ENCODE measurements at places on chromosomes 12 and 14. TPM values are rescaled to one million over a fixed set of nuclear protein-coding genes. Genes with fewer than 3 reads are reported as not detected.
A peak's percentile ranks its signal among the peaks of the same experiment; 100 is the strongest.

The C12orf54 gene
- total RNA-seq: not detected

The ITGB7 gene
- total RNA-seq: 0.98 TPM

The EPYC gene
- not detected for total RNA-seq

The SPIC gene
- not detected for total RNA-seq

The PLEKHH1 gene
- 6.7 TPM for total RNA-seq

The CMKLR1 gene
- 0.03 TPM for total RNA-seq

The CORO1C gene
- total RNA-seq: 165 TPM

The KRT85 gene
- total RNA-seq: not detected

The CCDC60 gene
- not detected for total RNA-seq

DNA sequence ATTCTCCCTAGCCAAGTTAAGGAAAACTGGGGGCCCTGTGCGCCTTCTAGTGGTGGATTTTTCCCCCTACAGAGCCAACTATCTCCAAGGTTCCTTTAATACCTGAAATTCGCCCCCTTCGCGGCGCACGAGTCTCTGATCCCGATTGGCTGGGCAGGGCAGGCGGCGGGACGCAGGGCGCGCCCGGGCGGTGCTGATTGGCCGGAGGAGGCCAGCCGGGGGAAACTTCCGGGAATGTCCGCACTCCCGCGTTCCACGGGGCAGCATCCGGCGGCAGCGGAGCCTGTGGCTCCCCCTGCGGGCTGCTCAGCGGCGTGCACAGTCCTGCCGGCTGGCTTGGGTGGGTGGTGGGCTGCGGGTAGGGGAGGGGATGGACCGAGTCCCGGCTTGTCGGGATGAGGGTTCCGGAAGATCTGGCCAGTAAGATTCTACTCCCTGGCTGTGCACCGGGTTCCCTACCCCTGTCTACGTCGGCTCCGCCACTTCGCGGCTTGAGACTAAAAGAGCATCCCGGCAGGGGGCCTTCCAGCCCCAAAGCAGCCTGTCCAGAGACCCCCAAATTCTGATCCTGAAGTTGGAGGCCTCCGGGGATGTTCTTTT, at the start of gene NABP2:
Gene NABP2 (plus strand): TSS at position 241 of the 600 bp plus-strand sequence. CDS start 515 bp downstream, outside the sequence.
- DNase-seq: peak; percentile 96
- H3K27me3 ChIP-seq: no peaks in the 10 kb centered on the region
- peak within 1 kb of the TSS; percentile 94 for H3K27ac ChIP-seq
- peak within 1 kb of the TSS; percentile 71 for H3K4me3 ChIP-seq
- peaks cover 16% of the 10 kb centered on the region for H3K4me1 ChIP-seq
- H3K36me3 ChIP-seq: no peaks in the 10 kb centered on the region

GRCh38 chr12:25249931-25250738, 594 bp downstream of the KRAS start:
- peaks cover 2% of the 10 kb centered on the region for H3K36me3 ChIP-seq
- DNase-seq: no peak
- H3K4me1 ChIP-seq: peaks cover 9% of the 10 kb centered on the region
- H3K4me3 ChIP-seq: peak overlapping the region; percentile 65

DNA sequence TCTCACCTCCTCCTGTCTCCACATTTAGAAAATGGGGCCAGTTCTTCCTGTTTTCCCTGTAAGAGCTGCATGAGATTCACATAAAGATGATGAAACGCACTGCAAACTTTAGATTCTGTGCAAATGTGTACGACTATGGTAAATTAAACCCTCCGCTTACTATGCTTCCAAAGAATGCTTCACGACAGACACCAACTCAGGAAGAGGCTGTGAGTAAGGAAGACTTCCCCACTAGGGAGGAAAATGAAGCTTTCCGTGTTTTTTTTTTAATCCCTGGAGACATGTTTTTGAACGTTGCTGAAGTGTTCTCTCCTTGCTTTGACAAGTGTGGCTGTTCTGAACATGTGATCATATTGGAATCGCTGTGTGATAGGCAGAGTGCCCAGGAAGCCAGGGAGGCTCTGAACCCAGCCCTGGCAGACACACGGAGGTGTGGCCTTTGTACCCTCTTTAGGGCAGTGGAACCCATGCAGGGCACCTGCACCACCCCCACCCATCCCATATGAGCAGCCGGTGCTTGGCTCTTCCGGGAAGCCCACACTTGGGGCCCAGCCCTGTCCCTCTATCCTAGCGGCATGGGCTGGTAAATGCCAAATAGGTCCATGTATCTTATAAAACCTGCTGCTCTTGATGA, 7.5 kb upstream of the SYNE3 start:
- no peak for DNase-seq
- H3K27me3 ChIP-seq: no peaks in the 10 kb centered on the region
- H3K36me3 ChIP-seq: no peaks in the 10 kb centered on the region
- no peak overlapping the region for H3K4me3 ChIP-seq
- peaks cover 19% of the 10 kb centered on the region for H3K4me1 ChIP-seq

- H3K4me1 ChIP-seq: no peaks in the 10 kb centered on the region
- no peak for DNase-seq
- H3K27ac ChIP-seq: no peak overlapping the region
- no peak overlapping the region for H3K4me3 ChIP-seq
These were observed 32.8 kb upstream of the CMKLR1 start for GRCh38 chr12:108371801-108372344.

- H3K4me1 ChIP-seq: no peaks in the 10 kb centered on the region
- H3K27me3 ChIP-seq: peaks cover 3% of the 10 kb centered on the region
- DNase-seq: no peak
These were observed 14.4 kb downstream of the ASCL4 start for GRCh38 chr12:107788690-107789458.

- no peaks in the 10 kb centered on the region for H3K4me1 ChIP-seq
- no peak overlapping the region for H3K27ac ChIP-seq
- H3K27me3 ChIP-seq: no peaks in the 10 kb centered on the region
- H3K36me3 ChIP-seq: peaks cover 4% of the 10 kb centered on the region
- DNase-seq: no peak
These were observed 28.0 kb downstream of the ATG14 start for GRCh38 chr14:55383541-55384140.

DNA sequence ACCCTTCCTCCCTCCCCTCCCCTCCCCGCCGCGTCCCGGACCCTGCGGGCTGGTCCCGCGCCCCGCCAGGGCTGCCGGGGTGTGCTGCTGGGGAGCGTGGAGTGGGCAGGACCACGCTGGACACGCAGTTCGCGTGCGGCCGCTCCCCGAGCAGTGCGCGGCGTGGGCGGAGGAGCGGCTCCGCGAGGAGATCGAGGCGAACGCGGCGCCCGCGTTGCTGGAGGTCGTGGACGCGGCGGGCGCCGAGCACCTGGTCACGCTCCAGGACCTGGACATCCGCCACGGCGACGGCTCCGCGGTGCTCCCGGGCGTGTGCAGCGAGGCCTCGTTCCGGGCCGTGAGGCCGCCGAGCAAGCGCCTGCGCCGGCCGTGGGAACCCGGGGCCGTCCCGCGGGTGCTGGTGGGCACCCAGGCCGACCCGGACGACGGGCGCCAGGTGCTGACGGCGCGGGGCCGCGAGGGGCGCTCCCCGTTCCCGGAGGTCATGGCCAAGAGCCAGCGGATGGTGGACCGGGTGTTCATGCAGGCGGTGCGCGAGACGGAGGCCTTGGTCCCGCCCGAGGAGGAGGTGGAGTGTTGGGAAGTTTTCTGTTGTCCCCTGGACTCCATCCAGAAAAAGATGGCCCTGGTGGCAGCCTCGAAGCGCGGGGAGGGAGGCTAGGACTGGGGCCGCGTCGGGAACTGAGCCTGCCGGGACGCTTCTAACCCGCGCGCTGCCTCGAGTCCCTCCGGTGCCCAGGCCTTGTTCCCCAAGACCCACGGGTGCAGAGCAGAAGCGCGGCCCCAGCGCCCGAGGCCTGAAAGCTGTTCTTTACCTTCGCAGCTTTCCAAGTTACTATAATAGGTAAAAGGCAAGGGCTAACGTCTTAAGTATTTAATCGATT, 54.7 kb upstream of the EIF5 start:
- H3K36me3 ChIP-seq: no peaks in the 10 kb centered on the region
- H3K4me3 ChIP-seq: peak overlapping the region; percentile 37
- no peaks in the 10 kb centered on the region for H3K27me3 ChIP-seq

DNA sequence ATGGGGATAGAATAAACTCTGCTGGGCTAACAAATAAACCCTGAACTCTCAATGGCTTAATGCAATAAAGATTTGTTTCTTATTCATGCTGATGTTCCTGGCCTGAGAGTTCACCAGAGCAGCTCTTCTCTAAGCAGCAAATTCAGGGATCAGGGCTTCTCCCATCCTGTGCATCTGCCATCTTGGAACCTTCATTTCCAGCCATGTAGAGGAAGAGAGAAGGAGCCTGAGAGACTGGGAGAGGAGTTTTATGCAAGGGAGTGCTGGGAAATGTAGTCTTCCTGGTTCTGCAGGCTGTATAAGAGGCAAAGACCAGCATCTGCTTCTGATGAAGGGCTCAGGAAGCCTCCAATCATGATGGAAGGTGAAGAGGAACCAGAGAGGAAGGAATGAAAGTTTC, 20.6 kb upstream of the APOLD1 start:
- no peak overlapping the region for H3K4me3 ChIP-seq
- H3K27ac ChIP-seq: no peak overlapping the region
- no peak for DNase-seq

DNA sequence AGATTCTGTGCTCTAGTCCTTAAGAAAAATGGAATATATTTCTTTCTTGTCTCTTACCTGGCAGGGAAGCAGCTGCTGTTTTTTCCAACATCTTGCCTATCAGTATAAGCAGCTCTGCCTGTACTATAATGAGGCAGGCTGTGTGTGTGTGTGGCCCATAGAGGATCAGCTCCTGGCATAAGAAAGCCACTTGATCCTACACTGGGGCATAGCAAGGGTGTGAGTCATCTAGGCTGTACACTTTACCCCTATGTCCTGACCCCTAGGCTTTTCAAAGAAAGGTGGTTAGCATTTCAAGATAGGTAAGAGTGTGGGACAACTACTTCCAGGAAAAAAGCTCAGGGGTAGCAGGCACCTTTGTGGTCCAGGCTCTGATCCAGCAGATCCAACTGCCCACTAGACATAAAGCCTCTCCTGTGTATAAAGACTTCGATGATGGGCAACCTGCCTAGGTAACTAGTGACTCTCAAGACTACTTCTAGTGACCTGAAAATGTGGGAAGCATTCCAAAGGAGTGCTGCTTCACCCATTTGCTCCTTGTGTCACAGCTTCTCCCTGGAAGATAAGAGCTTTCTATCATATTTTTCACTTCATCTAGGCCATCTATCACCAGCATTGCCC, 4.9 kb upstream of the SENP1 start:
- H3K36me3 ChIP-seq: no peaks in the 10 kb centered on the region
- DNase-seq: no peak
- H3K4me3 ChIP-seq: no peak overlapping the region
- H3K27me3 ChIP-seq: no peaks in the 10 kb centered on the region

DNA sequence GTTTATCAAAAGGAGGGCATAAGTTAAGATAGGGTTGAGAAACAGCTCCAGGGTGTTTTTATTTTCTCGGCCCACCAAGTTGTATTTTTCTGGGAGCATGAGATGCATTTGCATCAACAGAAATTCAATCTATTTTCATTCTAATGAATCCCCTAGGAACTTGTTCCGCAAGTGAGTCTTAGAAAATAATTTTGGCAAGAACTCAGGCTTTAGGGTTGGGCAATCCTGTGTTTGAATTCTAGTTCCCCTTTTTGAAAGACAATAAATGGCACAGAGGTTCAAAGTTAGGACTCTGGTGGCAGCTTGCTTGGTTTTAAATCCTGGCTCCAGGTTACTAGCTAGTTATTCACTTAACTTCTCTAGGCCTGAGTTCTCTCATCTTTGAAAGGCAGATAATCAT, 23.7 kb downstream of the SLC5A8 start:
- H3K4me1 ChIP-seq: no peaks in the 10 kb centered on the region
- H3K27me3 ChIP-seq: no peaks in the 10 kb centered on the region
- no peak for DNase-seq

DNA sequence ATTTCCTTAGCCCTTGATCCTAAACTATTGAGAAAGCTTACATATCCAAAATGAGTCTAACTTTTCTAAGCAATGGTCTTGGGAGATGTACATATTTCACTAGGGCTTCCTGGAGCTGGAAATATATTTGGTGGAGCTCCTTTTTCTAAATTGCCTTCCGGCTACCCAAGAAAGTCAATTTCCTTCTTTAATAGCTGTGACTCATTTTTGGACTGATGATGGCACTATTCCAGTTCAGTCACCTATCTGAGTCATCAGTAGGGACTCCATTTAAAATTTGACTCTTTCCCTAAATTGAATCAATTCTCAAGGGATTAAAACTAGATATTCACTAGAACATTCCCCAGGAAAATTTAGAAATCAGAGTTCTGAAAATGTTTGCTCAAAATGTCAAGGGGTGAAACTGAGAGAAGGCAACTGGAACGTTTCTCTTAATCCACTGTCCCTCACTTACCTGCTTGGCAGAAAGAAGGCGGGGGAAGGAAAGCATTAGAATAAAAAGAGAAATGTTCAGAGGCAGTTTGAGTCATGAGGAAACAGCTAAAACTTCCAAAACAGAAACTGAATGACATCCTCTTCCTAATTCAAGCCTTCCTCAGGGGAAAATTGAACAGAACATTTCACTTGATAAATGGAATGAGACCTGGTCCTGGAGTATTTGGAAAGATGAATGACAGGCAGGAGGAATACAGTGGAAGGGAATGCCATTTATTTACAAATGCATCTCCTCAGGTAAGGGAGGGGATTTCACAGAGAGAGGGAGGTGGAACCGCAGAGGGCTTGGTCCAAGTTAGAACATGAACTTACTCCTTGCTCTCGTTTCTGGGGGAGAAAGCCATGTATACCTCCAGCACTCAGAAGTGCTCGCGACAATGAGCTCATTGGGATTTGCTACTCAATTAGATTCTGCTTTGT, 91.2 kb downstream of the RGS6 start:
- no peaks in the 10 kb centered on the region for H3K4me1 ChIP-seq
- H3K27ac ChIP-seq: no peak overlapping the region
- H3K36me3 ChIP-seq: no peaks in the 10 kb centered on the region
- no peak overlapping the region for H3K4me3 ChIP-seq
- H3K27me3 ChIP-seq: no peaks in the 10 kb centered on the region

- no peak for DNase-seq
- H3K27me3 ChIP-seq: no peaks in the 10 kb centered on the region
- no peaks in the 10 kb centered on the region for H3K4me1 ChIP-seq
These were observed 11.6 kb upstream of the HECTD1 start for GRCh38 chr14:31219169-31219568.

DNA sequence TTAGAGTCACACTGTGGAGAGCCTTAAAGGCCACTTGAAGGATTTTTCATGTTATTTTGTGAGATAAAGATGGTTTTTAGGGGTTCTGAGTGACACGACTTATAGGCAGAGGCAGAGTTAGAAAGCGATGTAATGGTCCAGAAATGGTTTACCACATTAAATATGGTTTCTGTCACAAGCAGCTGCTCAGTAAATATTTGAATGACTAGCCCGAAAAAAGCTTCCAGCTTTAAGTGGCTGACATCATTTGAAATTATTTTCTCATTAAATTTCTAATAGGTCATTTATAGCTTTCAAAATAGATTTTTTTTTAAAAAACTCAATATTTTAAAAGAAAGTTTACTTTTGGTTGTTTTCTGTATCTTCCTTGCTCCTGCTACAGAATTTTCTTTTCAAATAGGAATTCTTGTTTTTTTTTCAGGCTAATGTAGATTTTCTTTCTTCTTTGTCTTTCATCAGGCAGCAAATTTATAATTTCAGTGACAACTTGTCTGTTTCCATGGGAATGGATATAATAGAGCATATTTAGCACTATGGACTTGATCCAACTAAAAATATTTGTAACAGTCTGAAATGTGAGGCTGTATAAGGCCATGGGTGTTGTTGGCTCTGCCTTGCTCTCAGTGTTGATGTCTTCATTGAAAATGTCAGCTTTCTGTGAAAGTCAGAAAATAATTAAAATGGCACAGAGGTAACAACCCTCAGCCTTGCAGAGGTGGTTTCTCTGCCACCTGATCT, 700.0 kb downstream of the TMTC2 start:
- H3K4me1 ChIP-seq: no peaks in the 10 kb centered on the region
- no peaks in the 10 kb centered on the region for H3K36me3 ChIP-seq
- no peak overlapping the region for H3K4me3 ChIP-seq

All from Panc1 (cell line).